ENCODE measurements at places on chromosomes 5 and 9. TPM values are rescaled to one million over a fixed set of nuclear protein-coding genes. Genes with fewer than 3 reads are reported as not detected.

ZNF782 gene
- 8.6 TPM for total RNA-seq

FCN2 gene
- not detected for total RNA-seq

NXNL2 gene
- total RNA-seq, result not detected

CSF2 gene
- 125 TPM for total RNA-seq

LCN1 gene
- not detected for total RNA-seq

F2RL1 gene
- total RNA-seq, result not detected

PCDHGB7 gene
- total RNA-seq, result 0.95 TPM

PCDH1 gene
- 1.8 TPM for total RNA-seq

PLAC8L1 gene
- total RNA-seq, result not detected

TSTD2 gene
- total RNA-seq, result 25.4 TPM

TMEM171 gene
- 0.62 TPM for total RNA-seq

FBP2 gene
- total RNA-seq, result not detected

SNCAIP gene
- not detected for total RNA-seq

OMD gene
- total RNA-seq, result not detected

TXNDC8 gene
- total RNA-seq, result not detected

HSD17B3 gene
- total RNA-seq, result not detected

IFNA13 gene
- total RNA-seq, result not detected

KCNIP1 gene
- total RNA-seq, result not detected

TRMT10B gene
- 12.1 TPM for total RNA-seq

GPX8 gene
- total RNA-seq, result not detected

KIAA0825 gene
- total RNA-seq, result 6.2 TPM

CARD6 gene
- total RNA-seq, result 3.7 TPM

SLC25A48 gene
- total RNA-seq, result not detected

PCDHB13 gene
- 0.10 TPM for total RNA-seq

PKN3 gene
- 8.0 TPM for total RNA-seq

ARL15 gene
- total RNA-seq, result 12.0 TPM

ORM2 gene
- total RNA-seq, result not detected

ALDH1A1 gene
- not detected for total RNA-seq

All from natural killer cell treated with Interleukin-12 subunit alpha and Interleukin-12 subunit beta and Interleukin-15 and Interleukin-18, amount 100 ng/mL, for 72 hours (primary cell).